ENCODE measurements at places on chromosomes 1 and 21.

GRCh38 chr1:116832308-116832931 lies 77.3 kb upstream of the PTGFRN start:
- DNase-seq, result no peak

DNA sequence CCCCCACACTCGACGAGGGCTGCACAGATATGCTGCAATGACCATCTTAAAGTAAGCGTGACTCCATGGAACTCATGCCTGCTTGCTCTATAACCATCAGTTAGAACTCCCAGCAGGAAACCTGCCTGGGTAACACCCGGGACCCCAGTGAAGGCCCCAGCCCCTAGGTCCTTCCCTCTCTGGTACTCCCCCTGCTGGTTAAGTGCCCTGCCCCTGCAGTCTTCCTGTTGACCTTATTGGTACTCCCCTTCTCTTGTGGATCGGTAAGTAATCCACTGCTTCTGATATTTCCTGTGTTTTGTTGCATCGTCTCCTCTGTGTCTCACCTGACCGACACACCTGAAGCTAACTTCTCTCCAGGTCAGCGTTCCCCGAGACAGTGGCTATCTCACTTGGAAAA lies 104.8 kb upstream of the COG2 start:
- DNase-seq, result no peak

- no peak for DNase-seq
Measured at GRCh38 chr1:54413295-54413694, 7.1 kb upstream of the SSBP3 start.

DNA sequence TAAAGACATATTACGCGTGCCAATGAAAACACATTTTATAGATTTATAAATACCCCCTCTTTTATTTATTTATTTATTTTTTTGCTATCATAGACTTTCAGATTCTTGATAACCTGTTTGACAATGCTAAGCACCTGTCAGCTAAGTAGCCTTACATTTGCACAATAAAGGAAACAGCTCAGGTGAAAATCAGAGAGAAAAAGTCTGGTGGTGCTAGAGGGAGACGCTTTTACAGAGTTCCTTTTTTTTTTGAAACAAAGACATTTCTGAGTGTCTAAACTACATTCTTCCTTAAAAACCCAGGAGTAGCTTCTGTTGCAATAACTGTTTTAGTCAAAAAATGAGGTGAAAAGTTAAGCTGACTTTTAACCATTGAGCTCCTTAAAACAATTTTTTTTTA lies 1611.6 kb downstream of the NCAM2 start:
- no peak for DNase-seq

GRCh38 chr21:41458559-41458958 lies 32.5 kb downstream of the MX1 start:
- DNase-seq, result no peak

DNA sequence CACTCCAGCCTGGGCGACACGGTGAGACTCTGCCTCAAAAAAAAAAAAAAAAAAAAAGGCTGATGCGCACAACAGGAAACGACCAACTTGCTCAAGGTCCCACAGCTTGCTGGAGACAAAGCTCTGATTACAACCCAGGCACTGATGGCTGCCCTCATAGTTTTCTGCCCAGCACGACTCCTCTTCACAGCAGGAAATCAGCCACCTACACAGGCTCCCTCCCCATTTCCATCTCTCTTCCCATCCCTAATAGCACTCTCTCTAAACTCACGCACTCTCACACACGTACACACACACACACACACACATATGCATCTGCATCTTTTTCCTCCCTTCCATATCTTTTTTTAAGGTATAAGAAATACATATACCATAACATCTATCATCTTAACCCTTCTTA lies 153.5 kb upstream of the SOD1 start:
- no peak for DNase-seq
